Activated CD4-positive, CD25-positive, alpha-beta regulatory T cell treated with anti-CD3 and anti-CD28 coated beads, Interleukin-2, amount 50 U/mL, for 72 hours (primary cell): ENCODE measurements at places on chromosomes 4 and X.

DNA sequence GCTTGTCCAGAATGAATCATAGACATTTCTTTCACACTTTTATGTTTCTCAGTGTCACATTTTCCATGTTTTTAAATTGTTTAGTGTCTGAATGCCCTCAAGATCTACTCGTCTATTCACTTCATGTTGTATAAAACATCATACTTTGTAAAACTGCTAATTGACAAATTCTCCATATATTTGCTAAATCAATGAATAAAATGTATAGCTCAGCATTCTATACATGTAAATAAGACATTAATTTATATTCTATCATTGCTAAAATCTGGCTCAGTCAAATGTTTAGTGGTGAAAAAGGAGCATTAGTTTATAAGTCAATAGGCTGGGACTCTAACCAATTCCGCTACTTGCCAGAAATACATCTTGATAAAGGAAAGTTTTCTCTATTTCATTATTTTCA, 379.6 kb downstream of the NAF1 start:
- DNase-seq = no peak

GRCh38 chr4:105624530-105624929, 72.1 kb downstream of the ARHGEF38 start:
- DNase-seq = no peak

- no peak for DNase-seq
Measured at GRCh38 chr4:123378794-123379193, 17.8 kb upstream of the SPRY1 start.

DNA sequence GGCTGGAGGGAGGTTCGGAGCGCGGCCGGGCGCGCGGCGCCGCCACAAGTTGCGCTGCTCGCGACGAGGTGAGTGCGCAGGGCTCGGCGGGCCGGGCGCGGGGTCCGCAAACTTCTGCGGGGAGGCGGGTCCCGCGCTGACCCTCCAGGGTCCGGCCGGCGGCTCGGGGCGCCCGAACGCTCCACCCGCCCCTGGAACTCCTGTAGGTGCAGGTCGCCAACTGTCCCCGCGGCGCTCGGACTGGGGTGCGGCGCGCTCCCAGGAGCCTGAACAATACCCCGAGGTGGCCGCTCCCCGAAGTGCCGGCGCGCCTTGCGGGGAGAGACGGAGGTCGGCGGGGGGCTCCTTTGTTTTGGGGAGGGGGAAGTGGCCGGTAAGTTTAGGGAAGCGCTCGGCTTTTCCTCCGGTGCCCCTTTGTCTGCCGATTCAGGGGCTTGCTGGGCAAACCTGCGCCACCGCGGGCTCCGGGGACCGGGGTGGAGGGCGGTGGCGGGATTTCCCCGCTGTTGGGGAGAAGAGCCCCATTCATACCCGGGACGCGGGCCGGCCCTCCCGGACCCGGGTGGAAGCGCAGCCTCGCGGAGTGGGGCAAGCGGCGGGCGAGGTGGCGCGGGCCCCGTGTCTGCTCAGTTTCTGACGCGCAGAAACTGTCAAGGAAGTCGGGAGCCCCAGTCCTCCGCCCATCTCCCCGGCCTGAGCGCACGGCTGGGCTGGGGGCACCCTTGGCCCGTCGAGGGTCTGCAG, 694 bp downstream of the TBL1X start:
- DNase-seq = peak; percentile 47

- no peak for DNase-seq
Measured at GRCh38 chrX:42832764-42833549, 55.0 kb upstream of the PPP1R2C start.
